H4 (cell line): ENCODE measurements at places on chromosomes 4 and X. TPM values are rescaled to one million over a fixed set of nuclear protein-coding genes. Genes with fewer than 3 reads are reported as not detected.
A peak's percentile ranks its signal among the peaks of the same experiment; 100 is the strongest.

- DNase-seq = no peak
Observed at GRCh38 chr4:11334887-11335286, 93.8 kb downstream of the HS3ST1 start.

DNA sequence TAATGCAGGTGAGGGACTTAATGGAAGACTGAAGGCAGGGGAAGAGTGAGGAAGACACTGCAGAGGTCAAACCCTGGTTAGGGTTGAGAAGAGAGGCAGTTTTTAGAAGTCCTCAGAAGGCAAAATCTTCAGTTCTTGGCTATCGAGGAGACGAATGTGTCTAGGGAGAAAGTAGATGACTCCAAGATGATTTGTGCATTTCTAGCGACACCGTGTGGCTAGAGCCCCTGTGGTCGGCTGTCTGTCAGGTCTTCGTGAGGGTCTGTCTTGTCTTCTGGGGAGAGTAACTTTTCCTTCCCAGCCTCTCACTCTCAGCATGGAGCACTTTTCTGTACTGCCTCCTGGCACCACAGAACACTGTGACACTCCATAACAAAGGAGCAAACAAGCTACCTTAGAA, 458.1 kb downstream of the STIM2 start:
- peak; percentile 42 for DNase-seq

- DNase-seq = no peak
Observed at GRCh38 chr4:10063544-10064300, 42.4 kb upstream of the SLC2A9 start.

PCDH7 gene
- 34.0 and 38.8 TPM in 2 replicates for total RNA-seq

GRCh38 chrX:76109654-76110053, 63.2 kb upstream of the PBDC1 start:
- no peak for DNase-seq

- DNase-seq = no peak
Observed at GRCh38 chrX:44914532-44915198, 41.7 kb downstream of the KDM6A start.

GRCh38 chrX:71938371-71938770, 27.7 kb downstream of the NHSL2 start:
- no peak for DNase-seq

SCARB2 gene
- 88.5 and 101 TPM in 2 replicates for total RNA-seq

DNA sequence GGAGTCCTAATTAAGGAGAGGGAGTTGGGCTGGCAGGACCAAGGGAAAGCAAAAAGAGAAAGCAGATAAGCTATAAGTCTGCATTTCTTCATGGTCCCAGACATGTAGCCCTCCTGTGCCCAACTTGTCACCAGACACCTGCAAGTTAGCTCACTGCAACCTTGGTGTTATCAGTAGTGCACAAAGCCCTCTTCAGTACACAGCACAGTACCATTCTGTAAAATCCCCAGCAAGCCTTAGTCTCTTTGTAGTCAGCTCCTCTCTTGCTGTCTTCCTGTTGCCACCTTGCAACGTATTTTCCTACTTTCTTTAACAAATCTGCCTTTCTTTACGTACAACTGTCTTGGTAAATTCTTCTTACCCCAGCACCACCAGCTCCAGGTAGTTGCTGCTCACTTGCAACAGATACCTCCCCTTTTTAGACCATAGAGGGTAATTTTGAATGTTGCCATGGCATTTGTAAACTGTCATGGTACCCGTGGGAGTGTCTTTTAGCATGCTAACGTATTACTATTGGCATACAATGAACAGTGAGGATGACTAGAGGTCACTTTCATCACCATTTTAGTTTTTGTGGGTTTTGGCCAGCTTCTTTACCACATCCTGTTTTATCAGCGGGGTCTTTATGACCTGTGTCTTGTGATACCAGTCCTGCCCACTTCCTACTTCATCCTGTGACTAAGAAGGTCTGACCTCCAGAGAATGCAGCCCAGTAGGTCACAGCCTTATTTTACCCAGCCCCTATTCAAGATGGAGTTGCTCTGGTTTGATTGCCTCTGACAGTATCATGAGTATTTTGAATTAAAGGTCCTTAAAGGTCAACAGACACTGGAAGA, 28.3 kb upstream of the AP1S2 start:
- peak; percentile 32 for DNase-seq

BEX3 gene
- 426 and 477 TPM in 2 replicates for total RNA-seq

DNA sequence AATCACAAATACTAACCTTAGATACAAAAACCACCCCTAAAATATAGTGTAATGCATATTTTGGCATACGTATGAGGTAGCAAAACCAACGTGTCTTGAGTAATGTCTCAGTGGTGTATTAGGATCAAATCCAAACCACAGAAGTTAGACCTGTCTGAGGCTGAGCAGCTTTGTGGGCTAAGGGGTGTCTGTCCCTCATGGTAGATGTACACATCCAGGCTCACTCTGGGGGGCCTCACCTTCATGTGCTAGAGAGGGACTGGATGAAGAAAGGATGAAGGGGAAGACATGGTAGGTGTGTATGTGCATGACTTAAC, 188.0 kb upstream of the TBC1D9 start:
- DNase-seq = peak; percentile 21

DNA sequence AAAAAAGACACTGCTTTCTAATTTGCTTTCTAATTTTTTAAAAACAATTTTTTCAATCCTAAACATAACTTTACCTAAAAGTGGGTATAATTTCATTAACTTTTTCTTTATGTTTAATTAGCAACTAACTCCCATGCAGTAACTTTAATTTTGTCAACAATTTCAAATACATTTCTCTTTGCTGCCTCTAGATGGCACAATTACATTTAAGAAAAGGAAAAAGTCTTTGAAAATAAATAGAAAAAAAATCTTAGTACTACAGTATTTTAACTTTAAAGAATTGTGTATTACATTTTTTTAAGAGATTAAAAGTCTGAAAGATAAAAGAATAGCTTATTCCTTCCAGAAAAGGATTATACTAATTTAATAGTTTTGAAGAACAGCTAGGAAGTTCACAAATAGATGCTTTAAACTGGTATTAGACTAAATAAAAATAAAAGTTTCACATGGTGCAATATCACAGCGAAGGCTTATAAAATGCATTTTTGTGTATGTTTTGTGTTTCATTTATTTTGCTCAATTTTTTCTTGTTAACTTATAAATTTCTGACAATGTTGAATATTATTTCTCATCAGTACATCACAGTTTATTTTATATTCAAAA, 105.1 kb downstream of the ADGRA3 start:
- DNase-seq = peak; percentile 38

- DNase-seq = peak; percentile 69
Observed at GRCh38 chr4:141275834-141276233, 55.1 kb downstream of the ZNF330 start.

DNA sequence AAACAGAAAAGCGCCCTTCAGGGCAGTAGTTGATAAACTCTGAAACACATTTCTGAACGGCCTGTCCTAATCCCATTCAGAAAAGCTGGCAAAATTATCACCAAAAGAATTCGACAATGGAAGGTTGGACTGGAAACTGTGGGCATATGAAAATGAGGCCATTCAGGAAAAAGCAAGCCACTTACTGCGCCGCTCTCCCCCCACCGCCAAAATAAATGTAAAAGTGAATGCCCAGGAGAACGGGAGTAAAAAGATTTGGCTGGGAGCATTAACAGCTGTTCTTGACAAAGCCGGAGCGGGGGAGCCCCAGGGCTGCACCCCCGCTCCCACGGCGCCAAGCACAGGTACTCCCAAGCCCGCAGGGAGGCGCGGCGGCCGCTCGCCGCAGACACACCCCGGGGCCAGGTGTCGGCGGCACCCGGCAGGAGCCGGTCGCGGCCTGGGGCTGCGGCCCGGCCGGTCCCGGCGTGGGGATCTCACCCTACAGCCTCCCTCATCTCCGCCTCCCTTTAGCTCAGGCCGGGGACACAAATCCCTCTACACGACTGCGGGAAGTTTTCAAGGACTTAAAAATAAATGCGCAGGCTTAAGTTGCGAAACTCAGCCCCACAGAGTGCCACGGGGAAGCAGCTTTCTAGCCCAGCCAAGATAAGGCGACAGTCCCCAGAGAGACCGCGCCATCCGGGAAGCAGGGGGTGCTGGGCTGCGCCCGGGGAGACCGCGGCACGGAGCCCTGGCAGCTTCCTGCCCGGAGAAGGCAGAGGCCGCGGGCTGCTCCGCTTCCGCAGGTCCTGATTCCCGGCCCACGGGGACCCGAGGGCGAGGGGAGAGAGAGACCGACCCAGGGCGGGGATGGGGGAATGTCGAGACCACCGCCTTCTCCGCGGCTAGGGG, 593 bp downstream of the SH3RF1 start:
- DNase-seq = peak; percentile 29

SOX3 gene
- not detected in 2 replicates for total RNA-seq

FAM241A gene
- total RNA-seq = 2.3 and 2.6 TPM in 2 replicates

CA5B gene
- 4.5 and 6.0 TPM in 2 replicates for total RNA-seq

INPP4B gene
- 6.0 and 8.0 TPM in 2 replicates for total RNA-seq

DNA sequence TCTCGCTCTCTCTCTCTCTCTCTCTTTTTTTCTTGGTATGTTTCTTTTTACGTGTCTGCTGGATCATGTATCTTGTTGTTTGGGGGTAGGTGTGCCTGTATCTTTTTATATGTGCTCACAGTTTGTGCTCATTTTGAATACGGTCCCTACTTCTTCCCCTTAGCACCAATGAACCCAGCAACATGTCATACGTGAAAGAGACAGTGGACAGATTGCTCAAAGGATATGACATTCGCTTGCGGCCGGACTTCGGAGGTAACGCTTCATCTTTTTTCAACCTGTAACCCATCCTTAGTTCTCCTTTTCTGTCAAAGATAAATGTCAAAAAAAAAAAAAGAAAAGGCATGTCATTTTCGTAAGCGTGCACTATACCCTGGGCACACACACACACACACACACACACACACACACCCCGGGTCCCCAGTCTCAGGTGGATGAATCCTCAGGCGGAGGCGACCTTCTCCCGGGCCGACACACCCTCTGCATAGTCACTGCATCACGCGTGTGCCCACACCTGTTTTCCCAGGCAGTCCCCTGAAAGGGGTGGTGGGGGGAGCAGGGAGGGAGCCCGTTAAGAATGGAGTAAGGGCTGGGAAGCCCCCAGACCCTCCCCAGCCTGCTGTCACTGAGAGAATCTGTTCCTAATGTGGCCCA, 511 bp downstream of the GABRB1 start:
- DNase-seq = no peak

- no peak for DNase-seq
Observed at GRCh38 chrX:69535661-69536060, 31.5 kb downstream of the NALF2 start.

GRCh38 chr4:124067046-124067445, 645.5 kb downstream of the ANKRD50 start:
- DNase-seq = no peak
